ENCODE measurements at places on chromosomes 2 and 18.

GRCh38 chr2:45242161-45242741 lies 233.0 kb upstream of the SIX2 start:
- DNase-seq = peak; percentile 36

- DNase-seq = peak; percentile 74
Observed at GRCh38 chr2:145752091-145752806, 1232.3 kb upstream of the ZEB2 start.

DNA sequence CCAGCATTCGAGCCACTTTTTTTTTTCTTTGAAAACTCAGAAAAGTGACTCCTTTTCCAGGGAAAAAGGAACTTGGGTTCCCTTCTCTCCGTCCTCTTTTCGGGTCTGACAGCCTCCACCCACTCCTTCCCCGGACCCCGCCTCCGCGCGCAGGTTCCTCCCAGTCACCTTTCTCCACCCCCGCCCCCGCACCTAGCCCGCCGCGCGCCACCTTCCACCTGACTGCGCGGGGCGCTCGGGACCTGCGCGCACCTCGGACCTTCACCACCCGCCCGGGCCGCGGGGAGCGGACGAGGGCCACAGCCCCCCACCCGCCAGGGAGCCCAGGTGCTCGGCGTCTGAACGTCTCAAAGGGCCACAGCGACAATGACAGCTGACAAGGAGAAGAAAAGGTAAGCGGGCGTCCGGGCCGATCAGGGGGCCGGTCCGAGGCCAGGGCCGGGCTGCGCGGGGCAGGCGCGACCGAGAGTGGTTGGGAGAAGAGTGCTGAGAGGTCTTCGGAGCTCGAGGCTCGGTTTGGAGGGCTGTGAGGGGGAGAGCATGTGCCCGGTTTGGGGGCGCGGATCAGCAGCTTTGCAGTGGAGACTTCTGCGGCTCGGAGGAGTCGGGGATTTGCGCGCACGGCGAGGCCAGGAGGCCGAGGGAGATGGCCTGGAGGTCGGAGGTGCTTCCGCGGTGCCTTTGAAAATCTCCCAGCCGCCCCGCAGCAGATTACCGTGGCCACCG lies 502 bp downstream of the EPAS1 start:
- peak; percentile 31 for DNase-seq

DNA sequence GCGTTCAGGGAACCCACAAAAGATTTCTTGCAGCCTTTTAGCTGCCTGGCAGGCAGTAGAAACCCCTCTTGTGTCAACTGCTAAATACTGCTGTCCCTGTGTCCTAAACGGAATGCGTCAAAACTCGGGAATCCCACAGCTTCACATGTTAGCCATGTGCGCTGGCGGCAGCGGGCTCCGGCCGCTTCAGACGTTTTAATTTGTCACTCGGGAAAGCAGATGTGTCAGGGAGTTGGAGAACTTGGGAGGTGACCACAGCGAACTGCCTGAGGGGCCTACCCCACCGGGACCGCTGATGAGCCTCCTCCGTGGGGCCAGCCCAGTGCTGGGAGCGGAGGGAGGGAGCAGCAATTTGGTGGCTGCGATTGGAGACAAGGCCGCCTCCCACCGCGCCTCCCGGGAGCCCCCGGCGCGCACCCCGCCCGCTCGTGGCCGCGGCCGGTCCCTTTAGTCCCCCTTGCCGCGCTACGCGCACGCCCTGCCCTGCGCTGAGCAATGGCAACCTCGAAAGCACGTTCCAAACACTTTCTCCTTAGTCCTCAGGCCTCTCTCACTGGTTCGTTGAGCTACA lies 146.1 kb upstream of the SATB2 start:
- peak; percentile 44 for DNase-seq

- DNase-seq = no peak
Observed at GRCh38 chr2:173588931-173589369, 234.3 kb downstream of the CDCA7 start.

DNA sequence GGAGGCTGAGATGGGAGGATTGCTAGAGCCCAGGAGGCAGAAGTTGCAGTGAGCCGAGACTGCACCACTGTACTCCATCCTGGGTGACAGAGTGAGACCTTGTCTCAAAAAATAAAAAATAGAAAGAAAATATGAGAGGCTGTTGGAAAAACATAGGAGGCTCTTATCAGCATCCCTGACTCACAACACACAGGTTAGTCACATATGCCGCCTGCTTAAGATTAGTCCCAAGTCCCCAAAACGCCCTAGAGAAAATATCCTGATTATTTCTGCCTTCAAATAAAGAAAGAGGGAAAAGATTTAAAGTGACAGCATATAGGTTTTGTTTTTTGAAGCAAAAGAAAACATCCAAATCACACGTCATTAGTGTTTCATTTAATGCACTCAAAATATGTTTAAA lies 29.8 kb upstream of the GALM start:
- peak; percentile 10 for DNase-seq

GRCh38 chr2:176682278-176682677 lies 413.0 kb downstream of the MTX2 start:
- DNase-seq = peak; percentile 8

- DNase-seq = no peak
Observed at GRCh38 chr18:58464104-58464625, 164.7 kb downstream of the ALPK2 start.

Measured in M059J (cell line).